ENCODE measurements at places on chromosomes 1 and 21.

- H3K27ac ChIP-seq: no peak overlapping the region
- H3K27me3 ChIP-seq: peaks cover 13% of the 10 kb centered on the region
- no peaks in the 10 kb centered on the region for H3K36me3 ChIP-seq
- no peak overlapping the region for H3K4me3 ChIP-seq
- no peaks in the 10 kb centered on the region for H3K4me1 ChIP-seq
These were observed 187.4 kb upstream of the KCNK2 start for GRCh38 chr1:214895011-214895600.

- peaks cover 13% of the 10 kb centered on the region for H3K4me1 ChIP-seq
- no peak overlapping the region for H3K4me3 ChIP-seq
- no peaks in the 10 kb centered on the region for H3K36me3 ChIP-seq
- no peaks in the 10 kb centered on the region for H3K27me3 ChIP-seq
- no peak overlapping the region for H3K27ac ChIP-seq
These were observed 73.2 kb upstream of the CYP2J2 start for GRCh38 chr1:59999746-60000145.

DNA sequence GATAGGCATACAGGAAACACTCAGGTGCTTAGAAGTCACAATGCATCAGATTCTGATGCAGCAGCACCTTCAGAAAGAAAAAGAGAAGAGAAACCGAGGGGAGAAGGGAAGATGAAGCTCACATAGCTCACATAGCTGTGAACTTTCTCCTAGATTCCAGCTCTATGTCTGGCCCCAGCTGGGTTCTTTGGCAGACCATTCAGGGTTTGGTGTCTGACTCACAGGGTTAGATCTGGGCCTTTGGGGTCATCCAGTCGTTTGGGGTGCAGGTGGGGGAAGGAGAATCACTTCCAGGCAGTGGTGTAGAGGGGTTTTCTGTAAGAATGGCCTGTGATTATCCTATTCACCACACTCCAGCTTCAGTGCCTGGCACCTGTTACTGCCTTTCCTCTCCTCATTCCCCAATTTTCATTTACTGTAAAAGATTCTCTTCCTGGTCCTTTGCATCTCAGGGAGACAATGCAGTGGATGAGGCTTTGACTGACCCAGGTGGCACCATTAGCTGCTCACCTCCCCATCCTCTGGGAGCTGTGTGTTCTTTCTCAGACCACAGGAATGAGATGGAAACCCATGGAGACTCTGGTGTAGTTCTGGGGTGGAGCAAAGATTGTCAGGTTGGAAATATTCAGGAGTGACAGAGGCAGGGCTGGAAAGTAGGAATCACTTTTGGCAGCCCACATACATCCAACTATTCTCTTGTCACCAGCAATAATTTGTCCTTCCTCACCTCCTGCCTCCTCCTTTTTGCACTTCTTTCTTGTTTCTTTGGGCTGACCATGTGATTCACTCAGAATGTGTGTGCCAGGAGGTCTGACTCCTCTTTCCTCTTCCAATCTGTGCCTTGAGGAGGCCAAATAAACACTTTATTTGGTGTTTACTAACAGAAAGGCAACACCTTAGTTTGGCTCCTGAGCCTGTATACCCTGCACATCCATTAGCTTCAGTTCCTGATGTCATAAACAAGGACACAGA is 103.3 kb downstream of the PAPPA2 start:
- H3K4me1 ChIP-seq: no peaks in the 10 kb centered on the region
- DNase-seq: no peak
- no peak overlapping the region for H3K4me3 ChIP-seq
- H3K27ac ChIP-seq: no peak overlapping the region
- no peaks in the 10 kb centered on the region for H3K36me3 ChIP-seq

GRCh38 chr1:218845589-218845988 is 328.1 kb upstream of the LYPLAL1 start:
- peaks cover 33% of the 10 kb centered on the region for H3K27me3 ChIP-seq
- no peak overlapping the region for H3K27ac ChIP-seq
- no peaks in the 10 kb centered on the region for H3K4me1 ChIP-seq

DNA sequence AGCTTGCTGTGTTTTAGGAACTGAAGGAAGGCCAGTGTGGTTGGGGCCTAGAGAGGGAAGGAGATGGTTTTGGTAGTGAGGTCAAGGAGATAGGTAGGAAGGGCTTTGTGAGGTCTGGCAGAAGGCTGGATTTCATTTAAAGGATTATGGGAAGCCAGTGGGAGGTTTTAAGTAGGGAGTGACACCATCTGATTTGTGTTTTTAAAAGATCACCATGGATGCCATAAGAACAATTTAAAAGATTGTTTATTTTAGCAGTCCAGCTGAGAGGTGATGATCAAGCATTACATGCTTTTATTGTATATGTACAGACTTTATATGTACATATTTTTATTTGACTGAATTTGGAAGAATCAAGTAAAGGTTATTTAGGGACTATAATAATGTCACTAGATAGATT is 26.4 kb downstream of the RGL1 start:
- H3K36me3 ChIP-seq: peaks cover 2% of the 10 kb centered on the region
- DNase-seq: peak; percentile 67
- H3K4me1 ChIP-seq: peaks cover 91% of the 10 kb centered on the region
- no peaks in the 10 kb centered on the region for H3K27me3 ChIP-seq
- H3K4me3 ChIP-seq: no peak overlapping the region

DNA sequence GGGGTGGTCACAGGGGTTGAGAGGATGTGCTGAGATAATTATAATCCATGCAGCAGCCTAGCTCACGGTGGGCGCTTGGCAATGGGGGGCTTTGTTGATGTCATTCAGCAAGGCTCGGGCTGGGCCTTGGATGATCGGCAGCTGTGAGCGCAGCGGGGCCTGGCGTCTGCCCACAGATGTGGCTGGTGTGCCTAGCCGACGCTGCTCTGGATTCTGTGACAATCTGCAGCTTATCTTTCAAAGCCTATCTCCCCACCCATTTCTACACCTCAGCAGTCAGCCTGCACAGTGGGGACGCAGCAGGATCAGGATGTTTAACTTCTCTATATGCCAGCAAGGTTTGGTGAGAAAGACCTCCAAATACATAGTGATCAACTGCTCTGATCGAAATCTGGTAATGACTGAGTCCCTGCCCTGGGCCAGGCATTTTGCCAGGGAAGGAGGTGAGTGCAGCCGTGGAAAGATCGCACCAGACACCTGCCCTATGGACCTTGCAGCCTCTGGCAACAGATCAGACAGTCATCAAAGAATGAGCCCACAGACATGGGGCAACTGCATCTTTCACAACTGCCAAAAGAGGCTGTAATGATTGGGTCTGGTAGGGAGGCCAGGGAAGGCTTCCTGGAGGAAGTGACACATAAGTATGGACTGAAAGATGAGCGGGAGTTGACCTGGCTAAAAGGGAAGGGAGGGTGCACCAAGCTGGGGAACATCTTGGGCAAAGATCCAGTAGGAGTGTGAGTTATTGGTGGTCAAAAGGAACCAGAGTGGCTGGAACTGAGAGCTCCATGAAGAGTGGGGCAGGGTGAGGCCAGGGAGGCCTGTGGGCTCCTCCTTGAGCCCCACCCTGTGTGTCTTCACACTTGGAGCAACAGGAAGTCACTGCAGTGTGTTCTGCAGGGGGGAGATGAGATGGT is 35.3 kb downstream of the EPHB2 start:
- no peaks in the 10 kb centered on the region for H3K4me1 ChIP-seq
- H3K27me3 ChIP-seq: no peaks in the 10 kb centered on the region
- no peak for DNase-seq

DNA sequence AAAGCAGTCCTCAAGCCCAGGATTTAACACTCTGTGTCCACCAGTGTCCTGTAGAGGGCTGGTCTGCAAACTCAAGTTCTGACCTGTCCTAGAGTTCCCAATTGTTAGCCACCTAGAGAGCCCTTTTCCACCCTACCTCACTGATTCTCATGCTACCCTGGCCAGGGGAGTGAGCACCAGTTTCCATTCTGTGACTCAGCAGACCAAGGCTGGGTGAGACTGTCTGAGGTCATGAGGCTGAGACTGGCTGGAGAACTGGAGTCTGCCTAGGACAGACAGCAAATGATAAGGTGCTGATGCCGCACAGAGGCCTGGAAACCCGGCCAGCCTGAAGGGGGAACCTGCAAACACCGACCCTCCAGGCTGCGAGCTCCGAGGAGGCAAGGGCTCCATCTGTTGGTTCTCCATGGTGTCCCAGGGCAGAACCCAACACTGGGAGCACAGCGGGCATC is 13.7 kb downstream of the GLIS1 start:
- no peak overlapping the region for H3K4me3 ChIP-seq
- DNase-seq: peak; percentile 22
- no peaks in the 10 kb centered on the region for H3K27me3 ChIP-seq
- H3K4me1 ChIP-seq: no peaks in the 10 kb centered on the region

DNA sequence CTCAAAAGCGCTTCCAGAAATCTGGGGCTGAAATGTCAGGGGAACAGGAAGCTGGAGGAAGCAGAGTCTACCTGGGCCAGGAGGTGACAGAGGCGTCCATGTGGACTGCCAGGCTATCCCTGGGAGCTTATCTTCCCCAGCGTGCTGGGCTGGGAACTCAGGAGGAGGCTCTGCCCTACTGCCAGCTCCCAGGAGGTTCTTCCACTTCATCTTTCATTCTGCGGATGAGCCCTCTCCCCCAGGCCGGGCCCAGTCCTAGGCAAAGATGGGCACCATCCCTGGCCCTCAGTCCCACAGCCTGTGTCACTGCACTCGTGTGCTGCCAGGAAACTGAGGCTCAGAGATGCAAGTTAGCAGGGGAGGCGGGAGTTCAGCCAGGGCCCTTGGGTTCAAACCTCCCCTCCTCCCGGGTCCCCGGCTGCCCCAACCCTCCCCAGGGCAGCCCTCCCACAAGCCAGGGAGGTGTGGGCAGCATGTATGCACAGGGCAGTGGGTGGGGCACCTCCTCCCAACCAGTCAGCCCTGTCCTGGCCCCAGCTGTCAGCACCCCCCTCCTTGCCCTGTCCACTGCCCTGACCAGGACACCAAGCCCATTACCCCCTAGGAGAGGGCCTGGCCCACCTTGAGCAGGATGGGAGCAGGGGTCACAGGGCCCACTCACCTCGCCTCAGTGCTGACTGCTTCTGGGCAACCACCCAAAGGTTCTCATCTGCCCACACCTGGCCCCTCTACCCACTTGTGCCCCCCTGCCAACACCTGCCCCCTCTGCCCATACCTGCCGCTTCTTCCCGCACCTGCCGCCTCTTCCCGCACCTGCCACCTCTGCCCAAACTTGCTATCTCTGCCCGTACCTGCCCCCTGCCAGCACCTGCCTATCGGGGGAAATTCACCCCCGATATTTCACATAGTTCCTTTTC is 226.0 kb downstream of the NPHP4 start:
- DNase-seq: no peak
- no peak overlapping the region for H3K27ac ChIP-seq
- no peak overlapping the region for H3K4me3 ChIP-seq
- H3K36me3 ChIP-seq: no peaks in the 10 kb centered on the region
- peaks cover 5% of the 10 kb centered on the region for H3K4me1 ChIP-seq

- H3K4me1 ChIP-seq: peaks cover 28% of the 10 kb centered on the region
- H3K27ac ChIP-seq: no peak overlapping the region
- DNase-seq: peak; percentile 32
- no peak overlapping the region for H3K4me3 ChIP-seq
- H3K36me3 ChIP-seq: no peaks in the 10 kb centered on the region
These were observed 103.6 kb upstream of the RAB4A start for GRCh38 chr1:229167318-229167717.

DNA sequence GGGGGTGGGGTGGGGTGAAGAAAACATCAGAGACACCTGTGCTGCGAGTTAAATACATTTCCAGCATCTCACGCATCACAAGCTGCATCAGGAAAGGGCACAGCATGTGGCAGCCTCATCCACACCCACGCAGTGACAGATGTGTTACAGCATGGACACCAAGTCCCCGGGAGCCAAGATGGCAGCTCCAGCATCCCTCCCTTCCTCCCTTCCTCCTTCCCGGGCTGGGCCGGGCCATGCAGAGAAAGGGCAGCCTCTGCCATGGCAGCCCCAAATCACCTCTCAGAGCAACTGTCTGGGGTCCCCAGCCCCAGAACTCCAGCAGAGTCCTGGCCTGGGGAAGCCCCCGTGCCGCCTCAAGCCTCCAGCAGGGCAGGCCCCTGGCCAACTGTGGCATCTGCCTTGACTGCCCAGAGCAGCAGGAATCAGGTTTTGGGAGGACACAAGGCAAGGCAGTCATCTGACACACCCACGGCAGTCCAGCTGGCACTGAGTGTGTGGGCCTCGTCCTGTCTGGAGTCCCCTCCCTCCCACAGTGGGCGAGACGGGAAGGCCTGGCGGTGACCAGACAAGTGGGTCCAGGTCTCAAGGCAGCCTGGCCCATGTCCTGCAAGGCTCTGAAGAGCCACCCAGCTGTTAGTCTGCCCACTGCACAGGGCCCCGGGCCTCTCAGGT is 6.2 kb downstream of the SMIM1 start:
- DNase-seq: peak; percentile 65
- no peaks in the 10 kb centered on the region for H3K27me3 ChIP-seq
- no peaks in the 10 kb centered on the region for H3K4me1 ChIP-seq
- H3K36me3 ChIP-seq: peaks cover 49% of the 10 kb centered on the region
